ENCODE measurements at places on chromosomes 16 and 17.

DNA sequence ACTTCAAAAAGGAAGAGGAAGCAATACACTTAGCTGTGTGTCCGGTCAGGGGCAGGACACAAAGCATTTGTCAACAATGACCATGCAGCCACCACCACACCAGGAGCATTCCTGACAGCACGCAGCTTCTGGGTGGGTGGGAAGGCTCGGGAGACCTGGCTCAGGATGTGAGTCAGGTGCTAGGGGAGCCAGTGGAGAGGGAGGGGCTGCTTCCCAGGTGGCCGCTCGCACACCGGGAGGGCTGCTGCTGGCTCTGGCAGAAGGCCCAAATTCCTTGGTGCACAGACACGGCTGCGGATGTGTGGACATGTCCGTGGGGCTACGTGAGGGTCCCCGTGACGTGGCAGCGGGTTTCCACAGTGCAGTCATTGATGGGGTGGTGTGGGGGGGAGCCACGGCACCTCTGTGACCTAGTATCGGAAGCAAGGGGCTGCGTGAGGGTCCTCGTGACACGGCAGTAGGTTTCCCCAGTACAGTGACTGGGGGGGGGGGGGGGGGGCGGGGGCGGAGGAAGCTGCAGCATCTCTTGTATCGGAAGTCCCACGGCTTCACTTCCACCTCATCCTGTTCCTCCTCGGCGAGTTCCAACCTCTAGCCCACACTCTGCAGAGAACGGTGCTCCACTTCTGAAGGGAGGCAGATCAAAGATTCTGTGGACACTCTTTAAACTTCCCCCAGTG is 112.8 kb downstream of the ZNF778 start:
- DNase-seq = peak; percentile 48

DNA sequence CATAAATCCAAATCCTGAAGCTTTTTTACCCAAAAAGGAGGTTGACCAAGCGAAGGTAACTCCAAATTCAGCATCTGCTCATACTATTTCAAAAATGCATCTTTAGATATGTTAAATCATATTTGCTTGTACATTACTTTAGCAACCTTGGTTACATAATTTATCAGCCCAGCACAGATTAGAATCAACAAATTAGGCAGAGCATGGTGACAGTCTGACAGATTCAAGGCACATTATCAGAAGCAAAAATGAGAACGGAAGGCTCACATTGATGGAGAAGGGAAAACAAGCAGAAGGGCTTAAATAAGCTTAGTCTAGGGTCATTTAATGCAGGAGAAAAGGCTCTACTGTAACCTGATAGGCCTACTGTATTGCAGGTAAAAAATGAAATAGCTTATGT is 3.9 kb upstream of the KCNJ2 start:
- DNase-seq = no peak

DNA sequence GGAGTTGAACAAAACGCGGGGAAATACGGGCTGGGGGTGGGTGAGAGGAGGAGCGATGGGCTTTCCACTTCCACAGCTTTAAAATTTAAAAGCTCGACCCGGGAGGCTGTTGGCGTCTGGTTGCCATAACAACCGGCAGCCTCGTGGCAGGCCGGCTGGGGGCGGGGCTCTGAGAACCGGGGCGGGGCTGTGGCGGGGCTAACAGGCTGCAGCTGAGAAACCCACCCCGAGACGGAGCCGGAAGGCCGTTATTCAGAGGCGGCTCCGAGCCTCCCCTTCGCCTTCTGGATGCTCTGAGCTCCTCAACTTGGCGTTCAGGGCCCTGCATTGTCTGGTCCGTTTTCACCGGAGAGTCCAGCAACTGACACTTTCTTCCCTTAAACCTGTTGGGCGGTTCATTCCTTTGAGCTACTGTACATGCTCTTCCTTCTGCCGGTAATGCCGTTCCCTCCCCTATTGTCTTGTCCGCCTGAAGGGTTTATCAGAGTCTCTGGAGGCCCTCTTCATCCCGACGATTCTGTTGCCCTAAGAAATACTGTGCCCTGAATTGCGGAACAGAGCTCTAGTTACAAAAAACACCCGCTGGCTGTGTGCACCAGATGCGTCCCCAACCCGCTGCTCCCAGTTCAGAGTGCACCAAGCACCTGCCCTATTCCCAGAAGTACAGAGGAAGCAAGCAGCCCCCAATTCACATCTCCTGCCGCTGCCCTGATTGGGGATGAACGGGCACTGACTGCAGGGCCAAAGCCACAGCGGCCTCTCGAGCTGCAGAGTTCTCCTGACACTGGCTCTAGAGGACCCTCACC is 596 bp downstream of the DNAAF8 start:
- DNase-seq = peak; percentile 93

GRCh38 chr16:21302454-21302853 is 24.4 kb upstream of the CRYM start:
- no peak for DNase-seq

GRCh38 chr16:82091241-82091640 is 56.2 kb downstream of the HSD17B2 start:
- no peak for DNase-seq

- no peak for DNase-seq
These were observed 37.1 kb upstream of the KCNJ12 start for GRCh38 chr17:21339011-21339410.

- DNase-seq = peak; percentile 91
These were observed 32.1 kb upstream of the PRKCB start for GRCh38 chr16:23803591-23804123.

DNA sequence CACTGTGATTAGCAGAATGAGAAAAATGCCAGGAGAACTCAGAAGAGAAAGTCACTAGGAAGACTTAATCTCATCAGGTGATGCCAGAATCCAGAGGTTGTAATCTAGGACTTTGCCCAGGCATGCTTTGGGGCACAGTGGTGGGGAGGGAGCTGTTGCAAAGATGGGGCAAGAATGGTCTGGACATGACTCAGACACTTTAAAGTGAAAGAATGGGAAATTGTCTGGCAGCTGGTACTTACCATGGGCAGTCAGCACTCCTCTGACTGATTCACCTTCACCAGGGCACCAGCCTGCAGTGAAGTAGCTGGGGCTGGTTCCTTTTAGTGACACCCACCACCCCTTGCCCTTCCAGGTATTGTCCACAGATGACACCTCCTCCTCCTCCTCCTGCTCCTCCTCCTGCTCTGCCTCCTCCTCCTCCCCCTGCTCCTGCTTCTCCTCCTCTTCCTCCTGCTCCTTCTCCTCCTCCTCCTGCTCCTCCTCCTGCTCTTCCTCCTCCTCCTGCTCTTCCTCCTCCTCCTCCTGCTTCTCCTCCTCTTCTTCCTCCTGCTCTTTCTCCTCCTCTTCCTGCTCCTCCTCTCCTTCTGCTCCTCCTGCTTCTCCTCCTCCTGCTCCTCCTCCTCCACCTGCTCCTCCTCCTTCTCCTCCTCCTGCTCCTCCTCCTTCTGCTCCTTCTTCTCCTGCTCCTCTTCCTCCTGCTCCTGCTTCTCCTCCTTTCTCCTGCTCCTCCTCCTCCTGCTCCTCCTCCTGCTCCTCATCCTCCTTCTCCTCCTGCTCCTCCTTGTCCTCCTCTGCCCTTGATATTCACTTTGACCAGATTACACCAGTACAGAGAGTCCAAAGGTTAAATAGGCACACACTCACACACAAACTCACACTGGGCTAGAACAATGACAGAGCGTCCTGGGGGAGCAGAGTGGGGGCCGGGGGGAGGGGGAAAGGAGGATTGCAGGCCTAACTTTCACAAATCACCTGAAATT is at the start of gene CHD9NB:
CHD9NB (minus strand) TSS at position 379 of the 983 bp plus-strand sequence. CDS start 8,739 bp downstream, outside the sequence.
- DNase-seq = no peak

GRCh38 chr16:68781784-68782183 is 44.7 kb downstream of the CDH1 start:
- DNase-seq = no peak

DNA sequence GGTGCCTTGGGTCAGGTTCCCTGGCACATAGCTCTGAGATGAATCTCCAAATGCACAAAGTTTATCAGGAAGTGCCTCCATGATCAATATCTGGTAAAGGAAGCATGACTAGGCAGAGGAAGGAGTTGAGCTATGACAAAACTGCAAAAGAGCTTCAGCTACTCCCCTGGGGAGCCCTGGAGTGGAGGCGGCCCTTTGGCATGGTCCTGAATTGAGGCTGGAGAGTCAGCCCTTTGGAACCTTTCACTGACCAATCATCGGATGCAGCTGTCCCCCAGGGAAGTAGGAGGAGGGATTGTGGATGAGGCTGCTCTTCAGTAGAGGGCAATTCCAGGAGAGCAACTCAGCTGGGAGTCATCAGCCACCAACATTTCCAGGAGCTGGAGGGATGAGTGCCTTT is 46.1 kb upstream of the NLRP1 start:
- no peak for DNase-seq

DNA sequence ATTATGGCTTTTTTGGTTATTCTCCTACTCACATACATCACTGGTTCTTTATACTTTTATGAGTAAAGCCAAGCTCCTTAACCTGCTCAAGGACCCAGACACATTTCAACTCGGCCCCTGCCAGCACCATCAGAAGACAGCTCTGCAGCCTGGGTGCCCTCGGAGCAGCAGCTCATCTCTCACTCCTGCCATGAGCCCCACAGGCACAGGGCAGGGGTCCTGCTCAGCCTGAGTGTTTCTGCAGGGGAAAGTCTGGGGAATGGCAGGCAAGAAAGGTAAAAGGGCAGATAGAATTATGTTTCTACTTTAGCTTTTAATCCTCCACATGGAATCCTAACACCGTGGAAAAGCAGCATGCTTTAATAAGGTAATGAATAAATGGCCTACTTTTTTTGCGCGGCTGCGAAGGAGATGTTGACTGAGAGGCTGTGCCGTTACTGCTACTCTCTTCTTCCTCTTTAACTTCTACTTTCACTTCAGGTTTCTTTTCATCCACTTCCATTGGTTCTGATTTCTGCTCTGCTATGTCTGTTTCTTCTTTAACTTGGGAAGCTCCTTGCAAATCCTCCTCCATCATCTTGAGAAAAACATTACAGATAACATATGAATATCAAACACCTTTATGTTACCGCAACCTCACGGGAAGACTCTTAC is 50.1 kb upstream of the TRAP1 start:
- no peak for DNase-seq

GRCh38 chr16:79005096-79005495 is 595.4 kb downstream of the MAF start:
- no peak for DNase-seq

GRCh38 chr17:12990041-12990808 is 27.6 kb downstream of the ELAC2 start:
- peak; percentile 23 for DNase-seq

- DNase-seq = no peak
These were observed 71.4 kb downstream of the ABR start for GRCh38 chr17:1108478-1108764.

Data from K562 (cell line).